Esophagus squamous epithelium (tissue), 5 donors: ENCODE measurements at places on chromosomes 3 and 15.

- no peak for DNase-seq
These were observed 50.3 kb downstream of the ABTB1 start for GRCh38 chr3:127723011-127723567.

DNA sequence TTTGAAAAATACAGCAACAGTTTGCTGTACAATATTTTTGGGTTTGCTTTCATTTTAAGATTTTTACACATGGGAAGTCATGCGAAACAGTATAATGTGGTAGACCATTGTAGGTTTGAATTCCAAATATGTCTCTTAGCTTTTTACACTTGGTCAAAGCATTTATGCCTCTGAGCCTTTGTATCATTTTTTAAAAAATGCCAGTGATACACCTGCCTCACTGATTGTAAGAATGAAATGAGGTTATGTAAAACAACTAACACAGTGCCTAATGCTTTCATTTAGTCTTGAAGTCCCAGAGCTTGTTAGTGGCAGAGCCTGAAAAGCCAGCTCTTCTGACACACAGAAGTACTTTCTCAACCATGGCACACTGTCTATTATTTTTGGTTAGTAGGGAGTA lies 202.0 kb downstream of the UBE2E2 start:
- no peak for DNase-seq

GRCh38 chr15:29937956-29938355 lies 115.7 kb upstream of the TJP1 start:
- DNase-seq = no peak

GRCh38 chr3:181134873-181135272 lies 145.3 kb upstream of the DNAJC19 start:
- DNase-seq = no peak

GRCh38 chr3:172132721-172133311 lies 93.4 kb downstream of the FNDC3B start:
- no peak for DNase-seq
